ENCODE measurements at places on chromosomes 13 and 19.

- no peak for DNase-seq
Observed at GRCh38 chr13:51218626-51219025, 3.6 kb upstream of the FAM124A start.

DNA sequence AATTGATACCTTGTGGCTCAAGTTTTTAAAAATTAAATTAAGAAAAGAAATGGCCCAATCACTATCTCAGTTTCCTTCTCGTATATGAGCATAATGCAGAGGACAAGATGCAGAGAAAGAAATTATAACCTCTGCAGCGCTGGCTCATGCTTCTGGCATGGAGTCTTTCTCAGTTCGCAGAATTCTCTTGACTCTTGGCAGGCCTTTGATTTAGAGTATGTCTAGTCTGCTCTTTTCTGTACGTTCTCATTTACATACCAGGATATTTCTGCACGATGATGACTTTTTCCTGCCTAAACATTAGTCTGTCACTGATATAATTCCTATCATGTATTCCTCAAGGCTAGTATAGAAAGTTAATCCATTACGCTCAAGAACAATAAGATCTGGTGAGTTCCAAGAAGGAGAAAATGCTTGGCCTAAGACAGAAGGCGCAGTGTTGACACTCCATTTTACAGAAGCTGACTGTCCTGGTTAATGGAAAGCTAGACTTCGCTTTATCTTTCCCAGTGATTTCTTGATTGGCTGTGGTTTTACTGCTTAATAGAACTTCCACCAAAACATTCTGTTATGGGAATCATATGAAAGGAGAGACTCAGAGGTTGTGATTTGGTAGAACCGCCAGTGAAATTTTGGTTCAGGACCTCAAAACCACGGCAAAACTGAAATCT lies 1.7 kb upstream of the SMAD9 start:
- no peak for DNase-seq

DNA sequence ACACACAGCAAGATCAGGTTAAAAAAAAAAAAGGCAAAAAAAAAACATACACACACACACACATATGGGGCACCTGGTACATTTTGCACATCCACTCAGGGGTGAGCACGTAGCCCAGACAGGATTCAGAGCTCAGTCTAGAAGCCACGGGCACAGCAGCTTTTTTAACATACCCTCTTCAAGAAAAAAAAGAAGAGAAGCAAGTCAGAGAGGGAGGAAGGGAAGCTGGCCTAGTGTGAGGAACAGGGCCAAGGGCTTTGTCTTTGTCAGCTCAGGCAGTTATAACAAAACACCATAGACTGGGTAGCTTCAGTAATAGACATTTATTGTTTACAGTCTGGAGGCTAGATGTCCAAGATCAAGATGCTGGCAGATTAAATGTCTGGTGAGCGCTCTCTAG lies 2.3 kb upstream of the TPM4 start:
- DNase-seq, result no peak

DNA sequence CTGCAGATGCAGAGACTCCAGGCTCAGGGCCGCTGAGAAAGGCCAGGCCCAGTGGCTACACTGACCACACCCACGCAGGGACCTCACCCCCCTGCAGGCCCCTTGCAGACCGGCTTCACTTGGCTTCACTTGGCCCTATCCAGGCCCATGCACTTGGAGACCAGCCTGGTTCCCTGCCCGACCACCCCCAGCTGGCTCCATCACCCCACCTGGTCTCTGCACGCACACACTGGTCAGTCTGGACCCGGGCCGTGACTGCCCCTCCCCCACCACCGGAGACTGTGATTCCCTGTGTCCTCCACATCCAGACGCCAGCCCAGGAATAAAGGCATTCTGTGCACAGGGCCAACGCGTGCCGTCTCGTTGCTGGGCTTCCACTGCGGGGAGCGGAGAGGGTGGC lies 4.9 kb upstream of the EBI3 start:
- no peak for DNase-seq

DNA sequence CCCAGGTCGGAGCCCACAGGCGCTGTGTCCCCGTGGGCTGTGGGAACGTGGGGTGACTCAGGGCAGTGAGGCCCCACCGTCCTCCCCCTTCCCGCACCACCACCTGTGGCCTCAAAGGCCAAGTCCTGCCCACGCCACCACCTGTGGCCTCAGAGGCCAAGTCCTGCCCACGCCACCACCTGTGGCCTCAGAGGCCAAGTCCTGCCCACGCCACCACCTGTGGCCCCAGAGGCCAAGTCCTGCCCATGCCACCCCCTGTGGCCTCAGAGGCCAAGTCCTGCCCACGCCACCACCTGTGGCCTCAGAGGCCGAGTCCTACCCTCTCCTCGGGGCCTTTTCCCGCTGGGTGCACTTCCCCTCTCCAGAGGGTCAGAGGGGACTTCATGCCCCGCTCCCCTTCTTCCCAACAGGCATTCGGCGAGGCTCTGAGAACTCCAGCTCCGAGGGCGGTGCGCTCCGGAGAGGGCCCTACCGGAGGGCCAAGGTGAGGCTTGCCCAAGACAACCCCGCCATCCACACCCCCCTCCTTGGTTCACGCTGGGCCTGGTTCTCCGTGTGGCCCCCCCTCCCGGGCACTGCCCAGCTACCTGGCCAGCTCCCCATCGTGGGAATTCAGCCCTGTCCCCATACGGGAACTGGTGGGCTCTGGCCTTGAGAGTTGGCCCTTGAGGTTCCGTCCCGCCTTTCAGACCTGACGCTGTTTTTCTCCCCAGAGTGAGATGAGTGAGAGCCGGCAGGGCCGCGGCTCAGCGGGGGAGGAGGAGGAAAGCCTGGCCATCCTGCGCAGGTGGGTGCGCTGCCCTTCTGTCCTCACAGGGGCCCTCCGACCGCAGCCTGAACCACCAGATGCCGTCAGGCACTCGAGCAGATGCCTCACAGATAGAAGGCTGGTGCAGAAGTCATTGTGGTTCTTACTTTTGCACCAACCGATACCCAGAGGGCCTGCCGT lies 27.4 kb upstream of the F7 start:
- DNase-seq, result no peak

GRCh38 chr13:37700887-37701286 lies 102.3 kb upstream of the POSTN start:
- DNase-seq, result no peak

DNA sequence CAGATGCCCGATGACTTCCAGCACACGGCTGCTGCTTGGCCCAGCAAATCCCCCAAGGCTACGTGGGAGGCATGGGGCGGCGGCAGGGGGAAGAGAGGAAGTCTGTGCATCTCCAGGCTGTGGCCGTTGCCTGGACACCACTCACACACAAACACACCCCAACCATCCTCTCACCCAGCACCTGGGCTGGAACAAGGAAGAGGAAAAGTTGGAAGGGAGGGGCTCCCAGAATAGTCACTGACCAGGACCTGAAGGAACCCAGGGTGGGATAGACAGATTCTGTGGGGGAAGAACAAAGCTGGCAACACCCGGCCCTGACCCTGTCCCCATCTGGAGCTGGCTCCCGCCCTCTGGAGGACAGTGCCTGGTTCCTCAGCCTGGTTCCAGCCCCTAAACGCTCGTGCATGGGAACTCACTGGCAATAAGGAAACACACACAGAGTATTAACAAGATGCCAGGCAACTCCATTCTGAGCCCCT lies 11.2 kb downstream of the PPP6R1 start:
- no peak for DNase-seq

- DNase-seq, result no peak
Observed at GRCh38 chr19:41918653-41919244, 9.5 kb downstream of the ERFL start.

DNA sequence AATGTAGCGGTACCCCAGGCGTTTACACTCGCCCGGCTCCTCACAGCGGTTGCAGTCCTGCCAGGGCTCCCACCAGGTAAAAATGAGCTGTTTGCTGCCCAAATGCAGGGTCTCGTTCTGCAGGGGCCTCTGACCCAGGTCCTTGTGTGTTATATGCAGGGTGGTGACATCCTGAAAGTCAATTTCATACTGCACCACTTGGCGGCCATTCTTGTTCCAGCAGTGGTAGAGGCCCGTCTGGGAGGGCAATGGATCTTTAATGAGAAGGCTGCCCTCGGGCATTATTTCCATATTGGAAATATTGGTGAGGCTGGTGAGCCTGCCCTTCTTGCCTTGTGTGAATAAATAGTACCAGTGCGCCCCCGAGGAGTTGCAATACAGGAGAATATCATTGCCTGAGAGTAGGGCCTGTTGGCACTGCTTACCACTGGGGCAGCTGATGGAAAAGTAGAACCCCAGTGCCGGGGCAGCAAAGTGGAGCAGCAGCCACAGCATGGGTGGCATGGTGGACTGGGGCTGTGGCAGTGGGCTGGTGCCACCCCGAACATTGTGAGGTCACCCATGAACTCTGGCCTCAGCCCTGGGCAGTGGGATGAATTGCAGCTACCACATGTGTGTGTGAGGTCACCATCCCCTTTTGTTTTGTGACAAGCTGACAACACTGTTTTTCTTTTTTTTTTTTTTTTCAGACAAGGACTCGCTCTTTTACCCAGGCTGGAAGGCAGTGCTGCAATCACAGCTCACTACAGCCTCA lies at the start of gene FAM187B:
TSS of gene FAM187B (minus strand) at position 563 of the 754 bp plus-strand sequence. CDS start at position 504, 59 bp downstream.
- DNase-seq, result no peak

DNA sequence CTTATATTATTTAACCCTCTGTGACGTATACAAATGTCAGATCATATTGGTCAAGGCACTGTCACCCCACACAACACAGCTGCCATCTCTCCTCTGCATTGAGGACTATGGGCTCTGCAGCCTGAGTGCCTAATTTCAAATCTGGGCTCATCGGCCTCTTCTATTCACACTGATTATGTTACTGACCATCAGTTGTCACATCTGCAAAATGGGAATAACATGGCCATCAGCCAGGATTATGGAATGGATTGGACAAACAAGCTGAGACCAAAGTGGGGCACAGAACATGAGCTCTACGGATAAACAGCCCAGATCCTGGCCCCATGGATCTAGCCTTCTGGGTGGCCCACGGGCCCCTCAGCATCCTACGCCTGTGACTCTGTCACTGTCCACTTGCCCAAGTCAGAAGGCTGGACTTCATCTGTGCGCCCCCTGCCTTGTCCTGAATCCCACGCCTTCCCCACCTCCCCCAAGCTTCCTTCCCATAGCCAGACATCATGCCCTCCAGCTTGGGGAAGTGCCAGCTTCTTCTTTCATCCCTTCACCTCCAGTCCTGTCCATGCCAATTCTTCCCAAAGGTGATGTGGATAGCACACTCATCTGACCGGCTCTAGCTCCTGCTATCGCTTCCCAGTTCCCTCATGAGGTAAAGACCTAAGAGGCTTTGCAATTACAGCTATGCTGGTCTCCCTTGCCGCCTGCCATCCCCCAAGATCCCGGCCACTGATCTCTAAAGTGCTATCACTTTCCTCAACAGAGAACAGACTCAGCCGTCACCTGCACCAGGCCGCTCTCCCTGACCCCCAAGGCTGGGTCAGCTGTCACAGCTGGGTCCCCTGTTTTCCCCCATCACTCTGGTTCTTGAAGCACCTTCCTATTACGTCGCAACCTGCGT lies 872 bp downstream of the FARSA start:
- DNase-seq, result no peak

GRCh38 chr13:100514788-100515409 lies 73.7 kb downstream of the GGACT start:
- DNase-seq, result peak; percentile 52

GRCh38 chr13:83876546-83876945 lies 5.7 kb downstream of the SLITRK1 start:
- no peak for DNase-seq

DNA sequence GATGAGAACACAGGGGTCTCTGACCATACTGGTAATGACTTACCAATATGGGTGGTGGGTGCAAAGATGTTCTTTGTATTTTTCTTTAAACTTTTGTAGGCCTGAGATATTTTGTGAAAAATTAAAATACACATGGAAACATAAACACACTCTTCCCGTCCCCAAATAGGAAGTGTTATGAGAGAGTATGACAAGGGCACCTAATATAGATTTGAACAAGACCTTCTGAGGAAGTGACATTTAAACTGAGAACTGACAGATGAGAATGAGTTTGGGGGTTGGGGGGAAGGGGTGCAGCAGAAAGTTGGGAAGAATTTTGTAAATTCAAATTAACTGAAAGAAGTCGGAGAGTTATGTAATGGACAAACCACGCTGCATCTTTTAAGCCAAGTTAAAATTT lies 224.2 kb downstream of the RGCC start:
- DNase-seq, result no peak

GRCh38 chr13:71714802-71715375 lies 152.1 kb downstream of the DACH1 start:
- no peak for DNase-seq

DNA sequence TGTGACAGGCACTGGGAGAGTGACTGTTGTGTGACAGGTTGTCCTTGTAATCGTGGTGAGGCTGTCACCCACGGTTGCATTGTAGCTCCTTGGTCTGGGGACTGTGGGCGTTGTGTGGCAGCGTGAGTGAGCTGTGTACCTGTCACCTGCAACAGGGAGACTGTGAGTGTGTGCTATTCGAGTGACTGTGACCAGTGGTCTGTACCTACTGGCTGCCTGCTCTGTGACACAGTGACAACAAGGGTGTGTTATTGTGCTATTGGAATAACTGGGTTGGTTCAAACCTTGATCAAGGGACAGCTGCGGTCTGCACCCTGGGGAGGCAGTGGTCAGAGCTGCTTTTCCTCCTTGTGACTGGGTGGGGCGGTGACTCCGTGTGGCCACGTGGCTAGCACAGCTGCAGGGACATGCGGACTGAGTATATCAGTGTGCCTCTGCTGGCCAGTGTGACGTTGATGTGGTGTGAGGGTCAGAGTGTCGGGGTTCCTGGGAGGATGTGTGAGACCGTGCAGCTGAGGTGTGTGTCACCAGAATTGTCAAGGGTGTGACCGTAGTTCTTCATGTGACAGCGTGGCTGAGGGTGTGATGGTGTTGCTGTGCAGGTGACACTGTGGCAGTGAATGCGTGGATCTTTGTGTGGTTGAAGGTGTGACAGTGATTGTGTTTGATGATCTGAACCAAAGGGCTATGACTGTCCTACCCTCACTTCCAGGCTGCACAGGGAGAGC lies 10.1 kb upstream of the NFIX start:
- no peak for DNase-seq

GRCh38 chr19:42252365-42253244 lies 2.3 kb downstream of the ERF start:
- DNase-seq, result no peak

DNA sequence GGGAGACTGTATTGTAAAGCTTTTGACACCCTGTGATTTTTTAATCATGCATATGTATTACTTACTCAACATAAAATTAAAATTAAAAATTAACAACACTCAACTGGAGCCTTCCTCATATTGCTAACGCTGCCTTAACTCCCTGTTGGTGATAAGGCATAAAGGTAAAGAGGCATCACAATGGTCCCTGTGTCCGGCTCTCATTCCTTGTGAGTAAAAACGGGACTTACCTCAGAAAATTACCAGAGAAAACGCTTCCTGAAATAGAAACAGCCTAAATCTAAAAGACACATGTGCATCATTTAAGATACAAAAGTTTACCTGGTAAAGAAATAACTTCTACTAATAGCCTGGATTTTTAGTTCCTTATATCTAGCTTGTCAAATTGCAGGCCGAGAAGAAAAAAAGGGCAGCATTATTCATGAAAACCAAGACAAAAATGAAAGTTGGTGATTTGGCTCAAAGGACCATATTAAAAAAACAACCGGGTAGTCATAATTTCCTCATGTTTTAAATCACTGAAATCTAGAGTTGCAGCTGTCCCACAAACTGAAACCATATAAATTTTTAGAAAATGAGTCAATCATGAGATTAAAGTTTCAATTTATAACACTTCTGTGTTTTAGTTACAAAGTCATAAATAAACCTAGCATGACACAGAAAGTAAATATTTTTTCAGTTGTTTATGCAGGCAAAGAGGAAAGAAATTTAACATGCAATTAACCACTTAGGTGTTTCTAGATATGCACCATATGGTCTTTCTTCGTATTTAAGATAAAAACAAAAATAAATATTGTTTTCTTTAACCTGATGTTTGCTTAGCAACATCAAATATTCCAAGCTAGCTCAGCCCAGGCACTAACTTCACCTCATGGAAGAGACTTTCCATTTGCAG lies 94.7 kb downstream of the MIPEP start:
- no peak for DNase-seq
